ENCODE measurements at places on chromosomes 5 and 9.

DNA sequence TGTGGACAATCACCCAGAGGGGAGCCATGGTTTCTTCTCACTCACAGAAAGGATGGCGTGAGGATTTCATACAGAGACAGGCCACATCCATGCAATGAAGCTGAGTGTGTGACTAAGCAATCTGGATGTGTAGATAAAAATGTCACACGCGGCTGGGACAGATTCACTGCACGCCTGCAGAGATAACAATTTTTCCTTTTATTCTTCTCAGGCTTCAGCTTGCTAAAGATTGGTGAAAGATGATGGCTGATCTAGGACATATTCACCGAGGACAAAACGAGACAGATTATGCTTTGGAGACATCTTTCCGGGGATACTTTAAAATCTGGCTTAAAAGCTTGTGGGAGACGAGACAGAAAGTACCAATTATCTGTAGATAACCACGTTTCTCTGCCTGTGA is 313.9 kb upstream of the TRPC7 start:
- no peak for DNase-seq

DNA sequence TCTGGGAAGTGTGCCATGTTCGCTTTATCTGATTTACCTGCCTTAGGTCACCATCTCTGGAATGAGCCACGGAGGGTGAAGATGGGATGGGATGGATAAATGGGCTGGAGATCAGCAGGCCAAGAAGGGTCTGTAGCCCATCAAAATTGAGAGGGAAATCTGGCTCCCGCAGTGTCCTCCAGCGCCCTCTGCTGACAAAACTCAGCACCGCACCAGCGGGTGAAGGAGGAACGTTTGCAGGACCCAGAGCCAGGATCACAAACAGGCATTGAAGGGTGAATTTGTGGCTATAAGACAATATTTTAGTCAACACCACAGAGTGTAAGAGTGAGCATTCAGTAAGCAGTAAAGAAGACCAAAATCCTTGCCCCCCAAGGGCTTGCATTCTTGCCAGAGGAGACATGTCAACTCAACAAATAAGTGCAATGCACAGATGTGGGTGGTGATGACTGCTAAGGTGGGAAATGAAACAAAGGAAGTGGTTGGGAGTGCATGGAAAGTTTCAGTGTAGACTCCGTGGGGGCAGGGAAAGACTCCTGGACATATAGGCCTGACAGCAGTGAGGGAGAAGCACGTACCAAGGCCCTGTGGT is 124.4 kb downstream of the TENT4A start:
- DNase-seq: peak; percentile 26

- DNase-seq: no peak
These were observed 20.5 kb downstream of the THBS4 start for GRCh38 chr5:80055491-80056170.

- DNase-seq: no peak
These were observed 15.7 kb downstream of the CEP72 start for GRCh38 chr5:627840-628239.

GRCh38 chr9:28260330-28260729 is 687.0 kb upstream of the C9orf72 start:
- DNase-seq: no peak

GRCh38 chr5:56637321-56637920 is 177.9 kb upstream of the MAP3K1 start:
- DNase-seq: no peak

DNA sequence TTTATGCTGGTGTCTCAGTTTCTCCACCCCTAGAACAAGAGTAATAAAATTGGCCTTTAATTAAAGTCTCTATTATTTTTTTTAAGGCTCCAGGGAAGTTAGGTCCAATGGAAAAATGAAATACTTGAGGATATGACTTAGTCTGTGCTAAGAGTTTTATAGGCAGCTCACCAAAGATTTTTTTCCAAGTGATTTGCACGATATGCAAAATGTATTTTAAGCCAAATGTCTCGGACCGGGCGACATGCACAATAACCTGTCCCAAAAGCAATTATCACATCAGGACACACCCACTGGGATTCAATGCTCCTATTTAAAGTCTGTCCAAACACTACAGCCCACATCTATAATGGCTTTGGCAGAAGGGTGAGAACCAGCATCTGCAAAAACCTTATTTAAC is 136.1 kb upstream of the ANKH start:
- DNase-seq: no peak

GRCh38 chr5:131514316-131515283 is 120.4 kb downstream of the RAPGEF6 start:
- DNase-seq: no peak

DNA sequence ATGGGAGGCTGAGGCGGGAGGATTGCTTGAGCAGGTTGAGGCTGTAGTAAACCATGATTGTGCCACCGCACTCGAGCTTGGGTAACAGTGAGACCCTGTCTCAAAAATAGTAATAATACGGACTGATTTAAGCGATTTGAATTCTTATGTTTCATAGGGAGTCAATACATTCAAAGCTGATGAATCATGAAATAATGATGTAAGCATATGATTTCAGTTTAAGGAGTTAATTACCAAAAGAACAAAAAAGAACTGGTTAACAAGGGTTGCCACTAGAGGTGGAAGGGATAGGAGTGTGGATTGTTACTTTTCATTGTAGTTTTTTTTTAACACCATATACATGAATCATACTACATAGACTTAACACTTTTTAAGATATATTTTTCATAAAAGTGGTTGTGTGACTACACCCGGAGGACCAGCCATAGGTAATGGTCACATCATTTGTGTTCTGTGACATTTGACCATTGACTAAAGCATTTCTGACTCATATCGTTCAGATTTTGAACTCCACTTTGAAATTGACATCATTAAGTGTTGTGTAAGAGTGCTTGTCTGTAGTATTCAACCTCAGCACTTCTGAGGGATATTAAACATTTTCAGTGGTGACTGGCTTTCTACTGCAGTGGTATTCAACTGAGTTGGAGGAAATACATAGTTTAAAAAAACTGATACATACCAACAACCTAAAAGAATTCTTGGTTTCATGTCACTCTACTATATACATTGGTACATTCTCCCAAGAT is 7.0 kb downstream of the TRMT10B start:
- DNase-seq: no peak

DNA sequence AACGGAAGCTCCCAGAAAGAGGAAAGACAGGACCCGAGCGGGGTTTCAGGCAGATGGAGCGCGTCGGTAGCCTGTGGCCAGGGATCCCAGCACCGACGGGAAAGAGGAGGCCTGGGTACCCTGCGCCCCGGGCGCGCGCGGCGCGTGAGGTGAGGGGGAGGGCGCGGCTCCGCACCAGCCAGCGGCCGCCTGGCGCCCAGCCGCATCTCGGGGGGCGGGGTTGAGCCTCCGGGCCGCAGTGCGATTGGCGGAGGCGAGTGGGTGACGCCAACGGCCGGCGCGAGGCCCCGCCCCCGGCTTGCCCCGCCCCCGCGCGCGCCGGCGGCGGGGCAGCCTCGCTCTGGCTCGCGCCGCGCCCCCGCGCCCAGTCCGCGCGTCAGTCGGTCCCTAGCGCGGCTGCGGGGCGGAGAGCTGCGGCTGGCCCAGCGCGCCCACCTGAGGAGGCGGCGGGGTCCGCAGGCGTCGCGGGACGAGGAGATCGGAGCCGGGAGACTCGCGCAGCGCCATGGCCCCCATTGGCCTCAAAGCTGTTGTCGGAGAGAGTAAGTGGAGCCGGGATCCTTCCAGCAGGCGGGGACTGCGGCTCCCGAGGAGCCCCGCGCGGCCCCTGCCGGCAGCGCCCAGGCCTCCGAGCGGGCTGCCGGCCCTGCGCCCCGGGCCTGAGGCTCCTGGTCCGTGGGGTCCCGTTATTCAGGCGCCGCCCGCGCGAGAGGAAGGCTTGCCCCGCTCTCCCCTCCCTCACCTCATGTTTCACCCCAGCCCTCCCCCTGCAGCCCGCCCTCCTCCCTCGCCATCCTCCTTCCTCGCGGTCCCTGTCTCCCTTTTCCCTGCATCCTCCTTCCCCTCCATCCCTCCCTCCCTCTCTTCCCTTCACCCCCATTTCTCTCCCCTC is at the start of gene STXBP1:
Gene STXBP1, plus strand, starts transcription at position 379 of the 892 bp plus-strand sequence. Its CDS starts 127 bp downstream, at position 506.
- peak; percentile 81 for DNase-seq

DNA sequence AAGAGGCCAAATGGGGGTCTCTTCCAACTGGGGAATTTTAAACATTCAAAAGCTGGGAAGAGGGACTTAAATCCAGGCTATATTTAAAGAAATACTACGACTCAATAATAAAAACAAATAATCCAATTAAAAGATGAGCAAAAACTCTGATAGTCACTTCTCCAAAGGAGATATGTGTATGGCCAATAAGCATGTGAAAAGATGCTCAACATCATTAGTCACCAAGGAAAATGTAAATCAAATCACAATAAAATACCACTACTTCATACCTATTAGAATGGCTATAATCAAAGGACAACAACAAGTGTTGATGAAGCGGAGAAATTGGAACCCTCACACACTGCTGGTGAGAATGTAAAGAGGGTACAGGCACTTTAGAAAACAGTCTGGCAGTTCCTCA is 130.4 kb downstream of the CDK5RAP2 start:
- DNase-seq: no peak

DNA sequence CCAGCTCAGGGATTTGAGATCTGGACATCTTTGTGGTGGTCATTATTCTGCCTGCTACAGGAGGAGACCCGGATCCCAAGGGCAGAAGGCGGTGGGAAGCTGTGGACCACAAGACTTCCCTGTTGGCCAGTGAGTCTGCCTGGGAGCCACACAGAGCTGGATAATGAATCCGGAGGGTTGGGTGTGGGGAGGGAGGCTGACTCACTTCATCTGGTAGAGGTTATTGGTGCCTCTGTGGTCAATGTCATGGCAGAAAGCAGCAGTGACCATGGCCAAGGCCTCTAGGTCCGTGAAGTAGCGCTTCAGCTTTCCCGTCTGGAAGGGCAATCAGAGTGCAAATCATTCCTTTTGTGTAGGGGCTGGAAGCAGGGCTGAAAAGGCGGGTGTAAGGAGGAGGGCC is 58.5 kb downstream of the PDE6A start:
- no peak for DNase-seq

DNA sequence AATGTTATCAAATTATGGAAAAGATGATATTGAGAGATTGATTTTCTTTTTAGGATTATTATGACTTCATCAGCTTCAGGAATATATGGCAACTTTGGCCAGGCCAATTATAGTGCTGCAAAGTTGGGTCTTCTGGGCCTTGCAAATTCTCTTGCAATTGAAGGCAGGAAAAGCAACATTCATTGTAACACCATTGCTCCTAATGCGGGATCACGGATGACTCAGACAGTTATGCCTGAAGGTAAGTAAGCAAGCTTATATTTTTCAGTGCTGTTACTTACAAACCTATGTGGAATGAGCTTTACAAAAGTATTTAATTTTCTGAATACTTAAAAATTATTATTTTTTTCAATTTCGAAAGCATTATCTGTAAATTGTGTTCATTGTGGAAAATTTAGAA is 26.5 kb downstream of the HSD17B4 start:
- DNase-seq: no peak

- no peak for DNase-seq
These were observed 310.1 kb downstream of the ZNF608 start for GRCh38 chr5:124436294-124436693.

GRCh38 chr9:30757723-30758122 is 1626.7 kb upstream of the ACO1 start:
- DNase-seq: no peak

DNA sequence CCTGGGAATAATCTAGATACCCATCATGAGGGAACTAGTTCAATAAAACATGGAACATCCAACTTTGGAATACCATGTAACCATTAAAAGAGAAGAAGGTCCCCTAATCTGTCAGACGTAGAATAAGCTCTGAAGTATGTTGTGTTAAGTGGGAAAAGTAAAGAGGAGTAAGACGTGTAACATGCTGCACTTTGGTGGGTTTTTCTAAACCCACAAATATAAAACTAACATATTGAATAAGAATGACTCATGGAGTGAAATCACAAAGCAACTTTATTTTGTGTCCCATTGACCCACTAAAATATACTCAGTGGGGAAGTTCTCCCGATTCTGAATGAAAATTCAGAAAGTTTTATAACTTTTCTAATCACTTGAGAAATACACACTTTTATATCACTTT is 67.9 kb upstream of the PIK3R1 start:
- DNase-seq: no peak

DNA sequence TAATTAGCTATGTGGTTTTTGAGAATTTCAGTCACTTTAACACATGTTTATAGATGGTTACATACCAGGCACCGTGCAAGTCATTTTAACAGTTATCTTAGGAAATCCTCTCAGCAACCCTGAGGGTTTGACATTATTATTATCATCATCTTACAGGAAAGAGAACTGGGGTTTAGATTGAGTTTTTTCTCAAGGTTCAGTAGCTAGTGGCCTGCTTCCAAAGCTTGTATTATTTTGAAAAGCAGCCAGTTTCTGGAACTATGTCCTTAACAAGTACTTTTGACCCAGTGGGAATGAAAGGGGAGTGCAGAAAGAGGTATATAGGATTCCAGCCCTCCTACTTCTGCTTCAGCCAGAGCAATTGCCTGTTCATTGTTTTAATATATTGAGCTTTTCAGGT is 157.5 kb downstream of the COMMD10 start:
- no peak for DNase-seq

DNA sequence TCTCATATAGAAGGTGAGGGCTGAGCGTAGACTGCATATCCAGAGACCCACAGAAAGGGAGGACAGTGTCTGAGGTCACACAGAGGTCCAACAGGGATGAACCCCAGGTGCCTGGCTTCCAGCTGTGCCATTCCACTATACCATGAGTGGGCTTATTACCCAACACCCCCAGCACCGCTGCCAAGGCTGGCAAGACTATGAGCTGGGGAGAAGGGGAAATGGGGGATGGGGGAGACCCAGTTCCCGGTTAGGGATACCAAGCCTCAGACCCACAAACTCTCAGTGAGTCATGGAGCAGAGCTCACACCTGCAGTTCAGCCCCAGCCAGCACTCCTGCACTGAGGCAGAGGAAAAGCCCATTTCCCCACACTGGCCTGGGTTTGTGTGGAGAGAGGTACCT is 106.4 kb downstream of the PSD2 start:
- no peak for DNase-seq

- DNase-seq: no peak
These were observed 6.5 kb downstream of the TLE1 start for GRCh38 chr9:81682797-81683196.

- no peak for DNase-seq
These were observed 28.4 kb downstream of the PSAT1 start for GRCh38 chr9:78325343-78325742.

GRCh38 chr9:27129221-27129620 is 20.2 kb downstream of the TEK start:
- DNase-seq: no peak

- DNase-seq: no peak
These were observed 532.4 kb downstream of the ANXA1 start for GRCh38 chr9:73683862-73684591.

GRCh38 chr5:142587354-142587965 is 98.4 kb downstream of the FGF1 start:
- peak; percentile 15 for DNase-seq

DNA sequence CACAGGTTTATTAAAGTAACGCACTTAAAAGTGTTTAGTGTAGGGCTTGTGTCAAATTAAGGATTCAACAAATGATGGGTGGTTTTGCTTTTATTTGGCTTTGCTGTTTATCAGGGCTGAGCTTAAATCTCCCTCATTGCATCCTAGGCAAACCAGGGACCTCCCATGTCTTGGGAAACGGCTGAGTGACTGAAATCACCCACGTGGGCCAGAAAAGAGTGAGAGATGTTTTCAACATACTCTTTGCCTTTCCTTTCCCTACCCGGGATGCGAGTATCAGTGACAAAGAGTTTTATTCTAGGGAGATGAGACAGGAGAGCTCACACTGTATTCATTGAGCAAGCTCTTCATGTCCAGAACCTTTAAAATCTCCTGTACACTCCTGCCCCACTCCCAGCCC is 23.3 kb downstream of the KCNMB1 start:
- no peak for DNase-seq

- DNase-seq: no peak
These were observed 1.2 kb downstream of the CAMK2A start for GRCh38 chr5:150288361-150288760.

GRCh38 chr5:150625831-150626746 is 14.4 kb upstream of the SYNPO start:
- DNase-seq: no peak
